Activated B cell treated with CpG ODN at 0.5 μM for 24 hours (primary cell): ENCODE measurements at places on chromosomes 2 and 18.

- DNase-seq = no peak
Measured at GRCh38 chr2:71598526-71598925, 145.2 kb downstream of the DYSF start.

DNA sequence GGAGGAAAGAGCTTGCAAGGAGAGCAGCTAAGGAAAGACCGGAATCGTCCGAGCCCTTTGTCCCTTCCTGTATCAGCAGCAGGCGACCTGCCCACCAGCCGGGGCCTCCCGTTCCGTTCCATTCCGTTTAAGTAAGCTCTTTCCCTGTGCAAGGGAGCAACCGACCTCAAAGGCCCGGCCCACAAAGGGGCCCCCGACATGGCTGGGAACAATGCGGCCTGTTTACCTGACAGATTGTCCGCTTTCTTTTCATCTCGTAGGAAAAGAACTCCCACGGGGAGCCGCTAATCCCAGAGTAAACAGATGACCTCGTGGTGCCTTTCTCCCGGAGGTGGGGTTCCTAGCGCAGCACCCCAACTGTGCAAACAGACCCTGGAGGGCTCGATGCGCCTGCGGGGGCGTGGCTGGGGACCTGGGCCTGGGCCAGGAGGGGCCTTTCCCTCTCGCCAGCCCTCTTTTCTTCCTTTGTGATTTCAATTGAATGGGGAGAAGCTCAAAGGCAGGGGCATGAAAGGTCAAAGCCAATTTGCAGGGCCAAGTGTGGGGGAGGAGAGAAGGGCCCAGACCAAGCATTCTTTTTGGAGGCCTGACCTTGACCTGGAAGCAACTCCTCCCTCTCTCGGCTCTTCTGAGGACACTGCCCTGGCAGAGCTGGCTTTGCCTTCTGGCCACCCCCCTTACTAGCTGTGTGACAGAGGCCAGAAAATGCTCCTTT lies 120.2 kb downstream of the INHBB start:
- DNase-seq = no peak

- DNase-seq = no peak
Measured at GRCh38 chr2:57429831-57430230, 616.8 kb upstream of the VRK2 start.

GRCh38 chr2:72032481-72033041 lies 115.1 kb downstream of the CYP26B1 start:
- no peak for DNase-seq

- DNase-seq = no peak
Measured at GRCh38 chr2:165863810-165864261, 69.8 kb upstream of the GALNT3 start.

- DNase-seq = peak; percentile 60
Measured at GRCh38 chr2:95345563-95346230, 48.5 kb downstream of the KCNIP3 start.

DNA sequence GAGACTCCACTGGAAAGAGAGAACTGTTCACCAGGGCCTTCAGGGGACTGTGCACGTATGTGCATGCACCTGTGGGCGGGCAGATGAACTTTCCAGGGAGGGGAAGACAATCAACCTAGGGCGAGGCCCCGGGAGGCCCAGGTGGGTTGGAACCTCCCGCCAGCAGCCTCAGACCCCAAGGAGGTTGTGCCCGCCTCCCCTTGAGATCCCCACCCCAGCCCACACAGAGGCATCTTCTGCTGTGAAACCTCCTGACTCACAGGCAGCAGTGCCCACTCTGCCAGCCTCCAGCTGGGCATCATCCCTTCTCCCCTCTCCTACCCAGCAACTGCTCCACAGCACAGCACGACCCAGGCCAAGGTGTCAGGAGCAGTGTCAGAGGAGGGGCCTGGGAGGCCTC lies 54.4 kb downstream of the FAM178B start:
- no peak for DNase-seq

DNA sequence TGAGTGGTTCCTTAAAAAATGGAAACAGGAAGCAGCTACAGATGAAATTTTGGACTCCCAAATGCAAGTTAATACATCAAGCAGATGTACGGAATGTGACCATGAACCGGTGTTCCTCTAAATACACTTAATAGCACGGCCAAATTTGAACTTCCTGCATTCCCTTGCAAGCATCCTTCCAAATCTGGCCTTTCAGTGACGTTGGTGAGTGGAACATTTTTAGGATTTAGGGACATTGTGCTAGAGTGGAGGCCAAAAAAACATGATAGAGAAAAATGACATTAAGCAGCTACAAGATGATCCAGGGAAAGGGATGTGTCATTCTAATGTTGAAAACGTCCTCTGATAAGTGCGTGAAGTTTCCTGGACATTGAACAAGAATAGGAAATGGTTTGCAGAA lies 62.1 kb downstream of the CTAGE1 start:
- no peak for DNase-seq

DNA sequence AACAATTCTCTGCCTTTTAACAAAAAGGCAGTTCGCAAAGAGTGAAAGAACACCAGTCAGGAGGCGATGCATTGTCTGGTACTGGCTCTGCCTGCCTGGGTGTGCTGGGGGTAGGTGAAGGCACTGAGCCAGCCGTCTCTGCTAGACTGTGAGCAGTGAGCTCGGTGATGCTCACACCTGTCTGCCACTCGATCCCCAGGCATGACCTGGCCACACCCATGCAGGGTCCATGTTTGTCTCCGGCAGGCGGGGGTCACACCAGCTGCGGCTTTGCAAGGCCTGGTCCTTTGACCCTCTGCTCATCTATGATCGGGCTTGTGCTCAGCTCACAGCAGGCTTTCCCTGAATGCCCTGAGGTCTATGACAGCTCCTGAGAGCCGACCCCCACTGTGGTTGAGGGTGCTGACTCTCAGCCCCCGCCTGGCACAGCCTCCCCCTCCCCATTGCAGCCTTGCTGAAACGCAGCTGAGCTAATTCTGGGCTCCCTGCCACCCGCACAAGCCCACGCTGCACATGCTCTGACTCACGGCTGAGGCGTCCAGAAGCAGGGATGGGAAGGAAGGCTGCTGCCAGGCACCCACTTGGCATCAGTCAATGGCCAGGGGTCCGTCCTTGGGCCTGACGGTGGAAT lies 23.7 kb downstream of the CRACDL start:
- DNase-seq = no peak

DNA sequence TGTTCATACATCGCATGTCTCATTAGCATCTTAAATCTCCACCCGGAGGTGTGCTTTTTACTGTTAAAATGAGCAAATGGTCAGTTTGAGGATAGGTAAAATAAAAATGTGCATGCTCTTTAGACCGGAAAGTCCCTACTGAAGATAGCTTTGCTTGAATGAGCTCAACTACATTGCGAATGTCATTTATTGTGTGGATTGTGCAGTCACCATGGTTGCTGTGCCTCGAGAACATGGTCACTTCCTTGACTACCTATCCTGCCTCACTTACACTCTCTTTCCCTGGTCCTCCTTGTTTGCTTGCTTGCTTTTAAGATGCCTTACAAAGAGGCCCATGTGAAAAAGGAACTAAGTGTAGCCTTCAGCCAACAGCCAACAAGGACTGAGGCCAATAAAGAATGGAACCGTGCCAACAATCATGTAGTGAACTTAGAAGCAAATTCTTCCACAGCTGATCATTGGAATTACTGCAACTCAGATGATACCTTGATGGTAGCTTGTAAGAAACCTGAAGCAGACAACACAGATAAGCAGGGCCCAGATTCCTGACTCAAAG lies 72.2 kb upstream of the BARD1 start:
- DNase-seq = no peak

DNA sequence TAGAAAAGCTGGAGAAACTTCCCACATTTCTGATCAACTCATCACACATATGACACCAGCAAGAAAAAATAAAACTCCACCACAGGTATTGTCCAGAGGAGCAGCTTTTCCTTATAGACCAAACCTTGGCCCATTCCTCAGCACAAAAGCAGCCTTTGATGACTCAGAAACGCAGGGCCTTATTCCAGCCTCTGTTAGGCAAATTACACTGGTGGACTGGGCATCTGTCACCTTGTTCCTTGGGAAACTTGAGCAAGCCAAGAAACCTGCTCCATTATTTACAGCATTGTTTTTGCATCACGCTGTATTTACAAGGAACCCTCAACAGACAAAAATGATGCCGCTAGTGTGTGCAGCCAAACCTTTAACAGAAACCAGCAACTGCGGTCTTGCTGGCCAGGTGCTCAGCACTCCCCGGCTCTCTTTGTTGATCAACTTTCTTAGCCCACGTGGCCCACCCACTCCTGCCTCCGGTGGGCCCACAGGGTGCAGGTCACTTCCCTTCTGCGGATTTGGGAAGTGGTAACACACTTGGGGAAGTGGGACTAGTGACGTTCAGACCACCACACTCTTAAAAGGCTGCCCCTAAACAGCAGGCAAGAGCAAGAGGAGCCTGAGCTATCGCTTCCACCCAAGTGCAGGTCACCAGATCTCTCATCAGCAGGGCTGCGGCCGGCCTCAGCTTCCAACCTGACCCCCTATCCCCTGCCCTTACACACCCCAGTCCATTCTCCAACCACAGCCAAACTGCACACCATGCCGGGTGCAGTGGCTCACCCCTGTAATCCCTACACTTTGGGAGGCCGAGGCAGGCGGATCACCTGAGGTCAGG lies 1.5 kb downstream of the AP1S3 start:
- DNase-seq = peak; percentile 63

DNA sequence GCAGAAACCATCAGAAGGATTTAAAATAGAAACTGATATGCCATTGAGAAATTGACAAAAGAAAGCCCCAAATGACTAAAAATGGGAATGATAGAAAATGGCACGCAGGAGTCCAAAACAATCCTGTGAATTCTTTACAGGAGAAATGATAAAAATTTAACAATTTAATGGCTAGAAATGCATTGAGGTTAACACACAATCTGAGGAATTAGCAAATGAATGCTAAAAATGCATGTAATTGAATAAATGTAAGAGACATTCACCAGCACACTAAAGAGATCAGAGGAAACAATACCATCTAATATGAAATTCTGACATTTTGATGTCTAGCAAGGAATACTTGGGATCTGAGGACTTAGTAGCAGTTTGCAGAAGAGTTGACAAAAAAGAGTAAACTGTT lies 37.0 kb downstream of the MARCHF4 start:
- no peak for DNase-seq

DNA sequence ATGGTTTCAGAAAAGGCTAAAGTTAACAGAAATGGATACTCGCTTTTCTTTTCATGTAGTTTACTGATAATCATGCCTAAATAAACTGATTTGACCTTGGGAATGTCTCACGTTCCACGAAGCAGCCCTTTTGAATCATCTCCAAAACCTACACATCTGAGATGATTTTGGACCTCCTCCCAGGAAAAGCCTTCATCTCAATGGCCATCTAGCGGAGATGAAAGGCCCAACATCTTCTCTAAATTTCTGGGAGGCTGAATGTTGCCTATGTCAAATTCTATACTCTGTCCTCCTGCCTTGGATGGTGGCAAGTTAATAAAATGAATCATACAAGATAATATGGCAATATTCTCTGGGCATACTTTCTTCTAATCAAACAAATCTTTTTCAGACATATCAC lies 448.5 kb downstream of the ZEB2 start:
- DNase-seq = no peak

- DNase-seq = no peak
Measured at GRCh38 chr2:33903215-33903614, 304.1 kb upstream of the FAM98A start.

GRCh38 chr2:212284166-212284565 lies 254.4 kb downstream of the ERBB4 start:
- no peak for DNase-seq

- DNase-seq = no peak
Measured at GRCh38 chr18:77469131-77469530, 219.5 kb downstream of the GALR1 start.

- DNase-seq = no peak
Measured at GRCh38 chr2:181574321-181574720, 82.6 kb downstream of the CERKL start.

- DNase-seq = no peak
Measured at GRCh38 chr2:57990118-57990725, 56.4 kb upstream of the VRK2 start.

GRCh38 chr2:218032336-218033171 lies 29.8 kb upstream of the TNS1 start:
- no peak for DNase-seq

DNA sequence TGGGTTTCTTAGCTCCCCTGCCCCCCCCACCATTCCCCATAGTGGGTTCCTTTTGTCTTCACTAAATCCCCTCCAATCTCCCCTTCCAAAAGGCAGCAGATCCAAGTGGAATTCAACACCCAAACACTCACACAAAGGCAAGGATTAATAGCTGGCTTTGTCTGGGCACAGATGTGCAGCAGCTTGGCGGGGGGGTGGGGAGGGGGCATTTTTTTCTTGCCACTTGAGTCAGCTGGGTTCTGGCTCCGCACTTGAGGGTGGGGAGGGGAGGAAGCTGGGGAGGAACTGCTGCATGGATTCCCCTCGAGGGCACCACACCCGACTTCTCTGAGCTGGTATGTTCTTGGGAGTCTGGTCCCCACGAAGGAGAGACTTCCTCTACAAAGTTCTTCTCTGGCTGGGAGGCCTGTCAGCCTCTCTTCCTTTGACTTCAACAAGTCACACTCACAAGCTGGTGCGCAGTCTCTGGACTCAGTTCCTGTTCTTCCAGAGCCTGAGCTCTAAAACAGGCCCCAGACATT lies 36.0 kb downstream of the SERTAD2 start:
- no peak for DNase-seq

DNA sequence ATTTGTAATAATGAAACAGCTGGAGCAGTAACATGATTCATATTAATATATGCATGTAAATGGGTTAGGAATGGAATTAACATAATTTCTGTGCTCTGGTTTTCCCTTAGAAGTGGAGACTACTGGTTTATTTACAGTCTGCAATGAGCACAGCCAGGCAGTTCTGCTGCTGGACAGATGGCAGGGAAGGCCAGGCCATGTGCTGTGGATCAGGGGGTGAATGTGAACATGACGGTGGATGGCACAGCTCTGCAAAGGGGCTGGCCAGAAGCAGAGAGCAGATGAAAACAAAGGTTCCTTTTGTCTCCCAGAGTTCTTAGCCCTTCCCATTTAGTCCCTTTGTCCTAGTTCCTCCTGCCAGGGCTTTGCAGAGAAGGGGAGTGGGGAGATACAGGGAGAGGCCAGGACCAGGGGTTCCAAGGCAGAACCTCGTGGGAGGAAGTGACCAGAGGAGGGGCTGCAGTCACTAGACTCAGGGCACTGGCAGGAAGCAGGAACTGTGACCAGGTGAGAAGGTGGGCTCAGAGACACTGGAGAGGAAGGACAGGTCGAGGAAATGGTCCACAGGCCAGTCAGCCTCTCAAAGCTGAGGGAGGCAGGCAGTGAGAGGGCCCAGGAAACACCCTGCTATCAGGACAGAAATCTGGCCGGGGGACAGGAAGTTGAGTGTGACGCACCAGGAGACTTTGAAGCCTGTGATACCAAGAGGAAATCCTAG lies 112.9 kb upstream of the ATP8B1 start:
- no peak for DNase-seq

DNA sequence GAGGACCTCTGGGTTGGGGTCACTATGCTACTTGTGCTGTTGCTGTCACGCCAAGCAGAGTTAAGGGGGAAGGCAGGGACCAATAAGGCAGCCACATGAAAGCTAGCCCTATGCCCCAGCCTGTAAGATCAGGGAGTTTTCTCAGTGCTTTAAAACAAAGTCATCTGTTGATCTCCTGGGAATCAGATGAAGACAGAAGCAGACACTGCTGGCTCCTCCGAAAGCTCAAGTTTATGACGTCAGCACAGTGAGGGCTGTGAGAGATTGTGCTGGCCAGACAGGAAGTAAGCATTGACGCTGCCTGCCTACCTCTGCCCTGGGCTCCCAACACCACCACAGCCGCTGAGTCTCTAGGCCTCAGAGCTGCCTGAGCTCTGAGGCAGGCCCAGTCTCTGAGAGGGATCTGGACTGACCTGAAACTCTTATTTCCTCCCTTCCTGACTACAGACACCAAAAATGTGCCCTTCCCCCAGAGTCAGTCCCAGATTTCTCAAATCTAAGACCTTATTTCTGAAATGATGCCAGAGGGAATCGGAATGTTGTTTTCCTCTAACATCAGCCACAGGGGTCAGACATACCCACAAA lies 118.1 kb upstream of the EPAS1 start:
- no peak for DNase-seq
